ENCODE measurements at places on chromosomes 11 and 22.

GRCh38 chr22:20268279-20269012 is at the start of gene RTN4R:
RTN4R (minus strand) TSS chr22:20268318; CDS start chr22:20268092, 226 bp downstream.
- DNase-seq: no peak

DNA sequence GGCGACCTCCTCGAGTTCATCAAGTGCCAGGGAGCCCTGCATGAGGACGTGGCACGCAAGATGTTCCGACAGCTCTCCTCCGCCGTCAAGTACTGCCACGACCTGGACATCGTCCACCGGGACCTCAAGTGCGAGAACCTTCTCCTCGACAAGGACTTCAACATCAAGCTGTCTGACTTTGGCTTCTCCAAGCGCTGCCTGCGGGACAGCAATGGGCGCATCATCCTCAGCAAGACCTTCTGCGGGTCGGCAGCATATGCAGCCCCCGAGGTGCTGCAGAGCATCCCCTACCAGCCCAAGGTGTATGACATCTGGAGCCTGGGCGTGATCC is 542 bp downstream of the TSSK2 start:
- no peak for DNase-seq

- no peak for DNase-seq
Measured at GRCh38 chr11:80718611-80719291, 1277.9 kb upstream of the TENM4 start.

DNA sequence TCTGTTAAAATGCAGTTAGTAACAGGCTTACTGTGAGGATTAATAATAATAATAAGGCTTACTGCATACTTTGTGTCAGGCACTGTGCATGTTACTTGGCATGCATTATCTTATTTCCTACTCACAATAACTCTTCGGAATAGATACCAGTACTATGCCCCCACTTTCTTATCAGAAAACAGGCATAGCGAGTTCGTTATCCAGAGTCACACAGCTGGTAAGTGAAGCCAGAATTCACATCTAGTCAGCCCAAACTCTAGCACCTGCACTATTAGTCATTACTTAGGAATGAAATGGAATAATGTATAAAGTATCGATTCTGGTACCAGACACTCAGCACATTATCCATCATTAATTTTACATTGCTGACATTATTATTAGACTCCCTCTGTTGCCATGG is 155.7 kb upstream of the BLID start:
- no peak for DNase-seq

GRCh38 chr11:6604790-6605189 is 1.2 kb downstream of the ILK start:
- no peak for DNase-seq

- DNase-seq: no peak
Measured at GRCh38 chr11:63574856-63575602, 11.8 kb upstream of the PLAAT2 start.

DNA sequence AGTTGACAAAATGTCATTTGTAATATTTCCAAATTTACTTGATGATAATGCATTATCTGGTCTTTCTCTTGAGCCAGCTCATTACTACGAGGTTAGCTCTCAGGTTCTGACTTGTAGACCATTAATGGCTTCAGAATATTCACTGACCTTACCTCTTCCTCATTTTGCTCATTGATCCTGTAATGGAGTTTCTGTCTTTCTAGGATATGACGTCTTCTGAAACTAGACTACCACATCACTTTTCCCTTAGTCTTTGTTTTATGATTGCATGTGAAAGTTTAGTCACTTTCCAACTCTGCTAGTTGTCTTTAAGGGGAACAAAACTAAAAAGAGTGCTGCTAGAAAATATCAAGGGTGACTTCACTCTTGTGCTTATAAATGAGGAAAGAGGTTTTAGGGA is 697.6 kb downstream of the JRKL start:
- DNase-seq: no peak

- no peak for DNase-seq
Measured at GRCh38 chr11:112786886-112787530, 174.2 kb upstream of the NCAM1 start.

GRCh38 chr22:47540011-47540410 is 777.6 kb downstream of the TBC1D22A start:
- DNase-seq: no peak

GRCh38 chr22:33882991-33883390 is 37.3 kb downstream of the LARGE1 start:
- DNase-seq: no peak

- DNase-seq: peak; percentile 56
Measured at GRCh38 chr11:46346886-46347636, at the start of gene DGKZ. DGKZ (plus strand) TSS chr11:46347463; CDS start chr11:46347660, 197 bp downstream.

DNA sequence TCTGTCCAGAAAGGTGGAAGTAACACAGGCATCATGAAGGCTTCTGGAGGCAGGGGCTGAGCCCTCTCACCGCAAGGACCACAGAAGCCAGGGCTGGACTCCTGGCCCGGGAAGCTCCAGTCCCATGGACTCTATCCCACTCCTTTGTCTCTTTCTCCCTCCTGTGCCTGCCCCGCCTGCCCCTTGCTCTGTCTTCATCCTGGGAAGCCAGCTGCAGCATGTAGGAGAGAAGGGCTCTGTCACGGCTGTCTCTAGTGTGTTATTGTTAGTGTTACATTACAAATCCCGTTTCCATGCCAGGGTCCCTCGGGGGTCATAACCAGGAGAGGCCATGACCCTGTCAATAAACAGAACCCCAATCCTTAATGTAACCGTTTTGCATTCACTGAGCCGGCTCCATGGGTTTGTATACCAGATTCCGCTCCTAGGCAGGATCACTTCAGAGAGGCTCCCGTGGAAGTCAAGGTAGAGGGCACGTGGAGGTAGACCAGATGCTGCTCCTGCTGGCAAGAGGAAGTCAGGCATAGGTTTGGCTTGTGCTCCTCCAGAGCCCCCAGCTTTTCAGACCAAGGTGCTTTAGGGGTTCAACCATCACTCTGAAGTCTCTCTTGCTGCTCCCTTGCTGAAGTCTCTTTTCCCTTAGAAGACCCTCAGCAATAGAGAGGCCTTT is 293.2 kb downstream of the ETS1 start:
- no peak for DNase-seq

DNA sequence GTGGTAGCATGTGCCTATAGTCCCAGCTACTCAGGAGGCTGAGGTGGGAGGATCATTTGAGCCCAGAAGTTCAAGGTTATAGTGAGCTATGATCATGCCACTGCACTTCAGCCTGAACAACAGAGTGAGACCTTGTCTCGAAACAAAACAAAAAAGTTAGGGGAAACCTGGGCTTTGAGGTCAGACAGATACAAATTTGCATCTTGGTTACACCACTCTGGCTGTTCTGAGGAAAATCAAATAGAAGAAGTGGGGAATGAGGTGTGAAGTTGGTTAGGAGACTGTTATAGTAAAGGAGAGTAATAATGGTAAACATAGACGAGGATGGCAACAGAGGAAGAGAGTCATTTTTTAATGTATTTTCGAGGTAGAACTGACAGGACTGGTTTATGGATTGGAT is 62.6 kb downstream of the PPME1 start:
- DNase-seq: no peak

DNA sequence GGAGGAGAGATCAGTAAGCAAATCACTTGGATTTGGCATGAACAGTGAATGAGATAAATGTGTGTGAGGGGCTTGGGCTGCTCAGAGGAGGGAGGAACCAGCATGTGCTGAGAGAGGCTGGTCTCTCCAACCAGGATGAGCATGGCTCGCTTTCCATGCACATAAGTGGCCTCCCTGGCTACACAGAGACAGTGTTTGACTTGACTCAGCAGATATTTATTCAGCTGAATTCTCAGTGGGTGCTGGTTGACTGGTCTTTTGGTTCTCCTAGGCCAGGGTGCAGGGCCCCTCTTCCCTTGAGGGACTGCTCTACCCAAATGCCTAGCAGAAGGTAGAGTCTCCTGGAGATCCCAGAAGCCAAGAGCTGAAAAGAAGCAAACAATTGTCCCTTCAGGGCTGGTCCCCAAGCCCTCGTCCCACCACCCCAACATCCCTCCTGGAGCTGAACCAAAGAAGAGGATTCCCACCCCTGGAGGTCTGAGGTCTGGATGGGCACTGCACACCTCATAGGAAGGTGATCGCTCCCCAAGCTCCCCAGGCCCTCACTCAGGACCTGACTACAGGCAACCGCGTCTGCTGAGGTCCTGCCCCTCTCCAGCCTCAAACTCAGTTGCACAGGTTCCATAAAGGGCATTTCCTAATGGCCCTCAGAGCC is 3.3 kb upstream of the TRIM29 start:
- DNase-seq: no peak

DNA sequence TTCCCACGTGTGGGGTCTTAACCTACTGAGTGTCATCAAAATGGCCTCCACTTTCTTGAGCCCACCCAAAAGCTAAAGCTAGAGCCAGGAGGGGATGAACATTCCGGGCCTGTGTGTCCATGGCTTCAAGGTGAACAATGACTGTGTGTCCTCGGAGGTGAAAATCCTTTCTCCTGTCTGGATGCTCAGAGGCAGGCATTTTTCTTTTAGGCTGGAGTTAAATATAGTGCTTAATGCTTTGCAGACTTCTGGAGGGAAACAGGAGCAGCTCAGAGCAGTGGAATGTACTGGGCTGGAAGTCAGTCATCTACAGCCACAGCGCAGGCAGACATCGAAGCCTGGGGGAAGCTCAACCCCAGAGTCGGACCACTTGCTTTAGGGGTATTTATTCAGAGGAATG is 68.6 kb upstream of the TMEM45B start:
- DNase-seq: no peak

GRCh38 chr22:44575381-44576268 is 77.6 kb upstream of the RTL6 start:
- no peak for DNase-seq

- no peak for DNase-seq
Measured at GRCh38 chr11:22640862-22641261, 15.2 kb upstream of the FANCF start.

GRCh38 chr22:42367980-42368378 is 64.2 kb downstream of the NFAM1 start:
- DNase-seq: no peak

DNA sequence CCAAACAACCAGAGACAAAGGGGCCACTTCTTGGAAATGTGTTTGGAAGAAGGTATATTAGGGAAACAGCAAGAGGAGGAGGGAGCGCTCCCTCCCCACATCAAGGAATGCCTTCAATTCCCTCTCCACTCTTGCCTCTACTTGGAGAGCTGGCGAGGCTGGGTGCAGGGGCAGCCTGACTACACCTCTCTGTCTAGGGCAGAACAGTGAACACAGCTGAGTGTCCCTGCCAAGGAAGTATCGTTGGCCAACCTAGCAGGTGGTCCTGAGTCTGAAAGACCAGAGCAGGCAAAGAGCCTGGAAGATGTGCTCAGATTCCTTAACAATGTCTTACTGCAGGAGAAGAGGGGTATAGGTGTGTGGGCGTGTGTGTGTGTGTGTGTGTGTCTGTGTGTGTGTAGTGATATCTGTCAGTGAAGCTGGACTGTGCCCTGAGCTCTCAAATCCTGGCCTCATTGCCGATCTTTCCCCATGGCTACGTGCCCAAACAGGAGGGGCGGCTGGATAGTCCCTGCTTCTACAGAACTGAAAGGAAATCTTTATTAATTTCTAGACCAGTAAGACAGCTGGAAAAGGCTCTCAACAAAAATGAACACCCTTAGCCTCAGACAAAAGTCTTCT is 46.8 kb downstream of the PAMR1 start:
- peak; percentile 35 for DNase-seq

GRCh38 chr11:58509748-58510147 is 1.8 kb upstream of the OR5B21 start:
- DNase-seq: no peak

- no peak for DNase-seq
Measured at GRCh38 chr11:66339686-66340483, 3.7 kb upstream of the RIN1 start.

- no peak for DNase-seq
Measured at GRCh38 chr11:85540181-85540580, 87.0 kb downstream of the DLG2 start.

DNA sequence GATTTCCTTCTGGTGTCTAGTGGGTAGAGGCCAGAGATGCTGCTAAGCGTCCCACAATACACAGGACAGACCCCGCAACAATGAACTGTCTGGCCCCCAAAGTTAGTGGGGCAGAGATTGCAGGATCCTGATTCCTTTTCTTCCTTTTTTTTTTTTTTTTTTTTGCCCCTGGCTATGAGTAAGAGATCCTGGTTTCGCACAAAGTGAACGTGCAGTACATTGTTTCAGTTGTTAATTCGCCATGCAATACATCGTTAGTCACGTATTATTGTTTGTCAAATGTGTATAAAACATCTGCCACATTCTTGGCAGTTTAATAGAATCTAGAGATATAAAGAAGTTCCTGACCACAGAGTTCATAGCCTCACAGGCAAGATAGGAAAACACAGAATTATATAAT is 20.2 kb downstream of the ST3GAL4 start:
- no peak for DNase-seq

DNA sequence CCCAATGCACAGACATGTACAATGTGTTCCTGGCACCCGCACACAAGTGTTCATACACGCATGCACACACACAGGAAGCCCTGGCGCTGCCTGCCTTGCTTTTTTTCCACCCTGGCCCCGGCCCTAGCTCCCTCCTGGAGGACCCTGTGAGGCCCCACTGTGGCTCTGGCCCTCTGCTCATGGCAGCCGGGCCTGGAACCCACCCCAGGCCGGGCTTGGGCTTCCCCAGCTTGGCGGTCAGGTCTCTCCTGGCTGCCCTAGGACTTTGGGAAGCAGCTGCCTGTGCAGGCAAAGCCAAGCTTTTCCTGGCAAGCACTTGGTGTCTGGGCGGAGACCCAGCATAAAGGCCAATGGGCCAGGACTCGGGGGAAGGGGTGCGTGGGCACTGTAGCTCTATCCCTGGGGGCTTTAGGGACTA is 30.5 kb downstream of the CD82 start:
- peak; percentile 79 for DNase-seq
